Stimulated activated CD8-positive, alpha-beta memory T cell treated with anti-CD3 and anti-CD28 coated beads, Interleukin-7, amount 100 ng/mL, for 1 hour (primary cell): ENCODE measurements at places on chromosomes 2 and 18.

GRCh38 chr18:79944746-79945117, 6.7 kb downstream of the SLC66A2 start:
- no peak for DNase-seq

- no peak for DNase-seq
Measured at GRCh38 chr2:227617316-227618230, at the start of gene SCYGR4. SCYGR4 (plus strand) TSS chr2:227617498; CDS start chr2:227617498, 0 bp downstream.

DNA sequence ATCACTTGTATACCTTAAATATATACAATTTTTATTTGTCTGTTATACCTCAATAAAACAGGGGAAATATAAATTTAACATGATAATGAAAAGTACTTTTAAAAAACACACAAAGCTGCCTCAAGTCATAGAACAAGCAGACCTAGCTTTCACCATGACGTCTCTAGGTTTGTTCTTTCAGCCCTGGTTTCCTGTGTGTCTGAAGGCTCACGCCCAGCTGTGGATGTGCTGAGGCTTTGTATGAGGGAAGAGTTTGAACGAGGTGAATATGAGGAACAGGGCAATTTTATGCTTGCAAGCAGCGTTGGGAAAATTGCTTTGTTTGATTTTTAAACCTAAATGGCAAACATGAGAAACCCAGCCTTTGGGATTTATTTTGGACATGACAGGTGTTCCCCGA, 15.3 kb downstream of the SH3RF3 start:
- no peak for DNase-seq

- DNase-seq, result no peak
Measured at GRCh38 chr2:197215748-197216360, 94.7 kb downstream of the ANKRD44 start.

- no peak for DNase-seq
Measured at GRCh38 chr18:59769129-59769865, 72.1 kb upstream of the CCBE1 start.

GRCh38 chr18:45227001-45227742, 388.1 kb upstream of the SLC14A2 start:
- no peak for DNase-seq

DNA sequence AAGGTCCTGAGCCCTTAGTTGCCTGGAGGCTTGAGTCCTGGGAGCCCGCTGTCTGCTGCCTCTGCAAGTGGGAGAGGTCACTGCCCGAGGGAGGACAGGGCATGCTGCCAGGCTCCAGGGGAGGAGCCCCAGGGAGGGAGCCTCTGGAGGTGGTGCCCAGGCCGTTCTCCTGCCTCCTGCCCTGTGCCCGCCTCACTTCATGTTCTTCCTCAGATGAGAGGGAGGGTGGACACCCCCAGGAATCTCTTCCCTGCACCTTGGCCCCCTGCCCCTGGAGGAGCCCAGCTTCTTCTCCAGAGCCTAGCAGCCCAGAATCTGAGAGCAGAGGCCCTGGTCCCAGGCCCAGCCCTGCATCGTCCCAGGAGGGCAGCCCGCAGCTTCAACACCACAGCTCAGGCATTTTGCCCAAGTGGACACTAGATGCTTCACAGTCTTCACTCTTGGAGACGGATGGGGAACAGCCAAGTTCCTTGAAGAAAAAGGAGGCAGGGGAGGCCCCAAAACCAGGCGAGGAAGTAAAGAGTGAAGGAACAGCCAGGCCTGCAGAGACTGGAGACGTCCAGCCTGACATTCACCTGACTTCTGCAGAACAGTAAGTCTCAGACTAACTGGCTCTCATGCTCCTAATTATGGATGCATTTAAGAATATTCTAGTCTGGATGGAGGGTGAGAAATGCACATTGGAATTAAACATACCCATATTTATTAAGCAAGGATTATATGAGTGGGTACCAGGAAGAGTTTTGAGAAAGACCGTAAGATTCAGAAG, 12.1 kb downstream of the PSD4 start:
- no peak for DNase-seq

DNA sequence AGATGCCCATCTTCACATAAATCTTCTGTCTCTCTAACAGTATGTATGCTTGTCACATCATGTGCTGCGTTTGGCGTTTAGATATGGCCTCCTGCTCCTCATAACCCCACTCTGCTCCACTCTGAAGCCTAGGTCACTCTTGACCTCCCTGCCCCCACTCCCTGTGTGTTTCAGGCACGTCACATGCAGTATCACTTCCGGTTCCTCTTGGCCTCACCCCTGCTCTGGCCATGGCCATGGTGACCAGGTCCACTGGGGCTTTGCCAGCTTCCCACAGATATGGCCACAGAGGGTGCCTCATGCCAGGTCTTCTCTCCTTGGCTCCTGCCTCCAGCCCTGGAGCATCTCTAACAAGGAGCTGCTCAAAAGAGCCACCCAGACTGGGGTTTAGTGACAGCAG, 160.0 kb downstream of the RNF152 start:
- DNase-seq, result no peak

DNA sequence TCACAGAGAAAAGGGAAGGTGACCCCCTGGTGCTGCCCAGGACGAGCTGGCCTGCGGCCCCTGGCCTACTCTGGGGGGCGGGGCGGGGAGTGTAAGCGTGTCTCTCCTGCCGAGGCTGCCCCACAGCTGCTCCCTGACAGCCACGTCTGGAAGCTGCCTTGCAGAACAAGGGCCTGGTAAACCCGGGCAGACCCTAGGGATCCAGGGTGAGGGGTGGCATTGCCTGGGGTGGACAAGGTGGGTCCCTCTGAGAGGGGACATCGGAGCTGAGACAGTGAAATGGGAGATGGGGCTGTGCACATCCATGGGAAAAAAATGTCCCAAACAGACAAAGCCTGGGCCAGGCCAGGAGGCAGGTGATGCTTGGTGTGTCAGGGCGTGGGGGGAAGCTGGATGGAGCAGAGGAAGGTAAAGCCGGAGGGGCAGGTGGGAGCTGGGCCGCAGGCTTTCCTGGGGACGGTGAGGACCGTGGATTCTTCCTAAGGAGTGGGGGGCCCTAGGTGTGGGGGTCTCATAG, 66.0 kb upstream of the HDAC4 start:
- no peak for DNase-seq

DNA sequence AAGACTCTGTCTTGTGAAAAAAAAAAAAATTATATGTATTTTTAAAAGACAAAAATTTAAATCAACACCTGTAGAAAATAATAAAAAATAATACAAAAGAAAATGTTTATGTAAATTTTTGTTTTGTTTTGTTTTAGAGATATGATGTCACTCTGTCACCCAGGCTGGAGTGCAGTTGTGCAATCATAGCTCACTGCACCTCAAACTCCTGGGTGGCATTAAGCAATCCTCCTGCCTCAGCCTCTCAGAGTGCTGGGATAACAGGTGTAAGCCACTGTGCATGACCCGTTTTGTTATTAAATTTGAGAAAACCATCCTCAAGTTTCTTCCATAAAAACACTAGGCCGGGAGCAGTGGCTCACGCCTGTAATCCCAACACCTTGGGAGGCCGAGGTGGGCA, 56.2 kb upstream of the B3GNT7 start:
- no peak for DNase-seq

- no peak for DNase-seq
Measured at GRCh38 chr18:2032036-2032435, 539.3 kb downstream of the METTL4 start.

DNA sequence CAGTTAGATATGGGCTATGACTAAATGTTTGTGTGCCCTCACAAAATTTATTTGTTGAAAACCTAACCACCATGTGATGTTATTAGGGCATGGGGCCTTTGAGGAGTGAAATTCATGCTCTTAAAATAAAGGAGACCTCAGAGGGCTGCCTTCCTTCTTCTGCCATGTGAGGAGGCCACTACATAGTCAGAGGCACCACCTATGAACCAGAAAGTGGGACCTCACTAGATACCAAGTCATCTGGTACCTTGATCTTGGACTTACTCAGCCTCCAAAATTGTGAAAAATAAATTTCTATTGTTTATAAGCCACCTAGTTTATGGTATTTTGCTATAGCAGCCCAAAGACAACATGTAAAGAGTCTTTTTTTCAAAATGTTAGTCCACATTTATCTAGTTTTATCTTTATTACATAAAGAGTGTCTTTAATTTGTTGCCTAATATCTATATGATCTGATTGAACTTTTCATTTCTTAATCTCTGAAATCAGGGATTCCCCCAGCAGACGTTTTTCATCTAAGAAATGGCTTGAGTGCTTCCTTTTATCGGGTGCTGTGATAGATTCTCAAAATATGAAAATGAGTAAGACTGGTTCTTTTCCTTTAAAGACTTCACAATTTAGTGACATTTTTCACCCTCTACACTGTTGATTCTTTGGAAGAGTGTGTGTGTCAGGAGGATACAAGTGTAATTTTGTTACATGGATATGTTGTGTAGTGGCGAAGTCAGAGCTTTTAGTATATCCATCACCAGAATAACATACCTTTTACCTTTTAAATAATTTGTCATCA, 34.2 kb downstream of the PMS1 start:
- DNase-seq, result no peak

- DNase-seq, result no peak
Measured at GRCh38 chr2:176997074-176997791, 215.4 kb upstream of the HNRNPA3 start.

- DNase-seq, result no peak
Measured at GRCh38 chr2:167411367-167411766, 523.1 kb downstream of the XIRP2 start.

DNA sequence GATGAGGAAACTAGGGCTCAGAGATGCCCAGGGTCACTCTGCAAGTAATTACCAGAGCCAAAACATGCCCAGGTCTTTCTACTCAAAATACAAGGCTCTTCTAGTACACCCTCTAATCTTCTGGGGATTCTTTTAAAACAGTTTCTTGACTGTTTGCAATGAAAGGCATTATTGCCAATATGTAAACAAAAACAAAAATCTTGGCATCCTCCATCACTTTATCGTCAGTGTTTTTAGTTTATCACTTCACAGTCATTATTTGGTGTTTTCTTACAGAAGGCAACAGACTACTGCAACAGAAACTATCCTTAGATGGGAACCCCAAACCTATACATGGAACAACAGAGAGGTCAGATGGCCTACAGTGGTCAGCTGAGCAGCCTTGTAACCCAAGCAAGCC, 71.0 kb downstream of the KCTD18 start:
- no peak for DNase-seq

- DNase-seq, result no peak
Measured at GRCh38 chr2:95359031-95359430, 43.5 kb upstream of the FAHD2A start.

- DNase-seq, result no peak
Measured at GRCh38 chr18:37922162-37922561, 356.6 kb upstream of the CELF4 start.

DNA sequence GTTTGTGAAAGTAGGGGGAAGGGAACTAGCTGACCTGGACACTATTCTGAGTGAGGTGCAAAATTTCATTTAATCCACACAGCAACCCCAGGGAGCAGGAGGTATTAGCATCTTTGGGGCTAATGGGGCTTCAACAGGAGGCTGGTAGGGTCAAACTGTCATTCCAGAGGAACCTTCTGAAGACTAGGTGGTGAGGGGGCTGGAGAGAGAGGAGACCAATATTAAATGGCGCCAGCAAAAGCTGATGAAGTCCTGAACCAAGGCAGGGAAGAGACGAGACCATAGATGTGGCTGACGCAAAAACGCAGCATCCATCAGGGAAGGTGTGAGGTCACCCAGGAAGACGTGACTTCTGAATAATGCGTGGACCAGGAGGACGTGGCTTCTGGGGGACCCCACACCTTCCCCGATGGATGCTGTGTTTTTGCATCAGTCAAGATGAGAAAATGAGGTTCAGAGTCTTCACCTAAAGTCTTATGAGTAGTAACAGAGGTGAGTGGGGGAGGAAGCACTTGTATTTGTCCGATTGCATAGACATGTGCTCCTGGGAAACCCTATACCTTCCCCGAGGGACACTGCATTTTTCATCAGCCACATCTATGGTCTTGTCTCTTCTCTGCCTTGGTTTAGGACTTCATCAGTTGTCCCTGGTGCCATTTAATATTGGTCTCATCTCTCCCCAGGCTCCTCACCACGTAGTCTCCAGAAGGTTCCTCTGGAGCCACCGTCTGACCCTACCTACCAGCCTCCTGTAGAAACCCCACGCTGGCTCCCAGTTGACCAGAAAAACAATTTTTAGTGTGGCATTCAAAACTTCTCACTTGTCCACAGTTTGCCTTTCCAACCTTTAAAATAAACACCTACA, 188.6 kb downstream of the MYCN start:
- no peak for DNase-seq

DNA sequence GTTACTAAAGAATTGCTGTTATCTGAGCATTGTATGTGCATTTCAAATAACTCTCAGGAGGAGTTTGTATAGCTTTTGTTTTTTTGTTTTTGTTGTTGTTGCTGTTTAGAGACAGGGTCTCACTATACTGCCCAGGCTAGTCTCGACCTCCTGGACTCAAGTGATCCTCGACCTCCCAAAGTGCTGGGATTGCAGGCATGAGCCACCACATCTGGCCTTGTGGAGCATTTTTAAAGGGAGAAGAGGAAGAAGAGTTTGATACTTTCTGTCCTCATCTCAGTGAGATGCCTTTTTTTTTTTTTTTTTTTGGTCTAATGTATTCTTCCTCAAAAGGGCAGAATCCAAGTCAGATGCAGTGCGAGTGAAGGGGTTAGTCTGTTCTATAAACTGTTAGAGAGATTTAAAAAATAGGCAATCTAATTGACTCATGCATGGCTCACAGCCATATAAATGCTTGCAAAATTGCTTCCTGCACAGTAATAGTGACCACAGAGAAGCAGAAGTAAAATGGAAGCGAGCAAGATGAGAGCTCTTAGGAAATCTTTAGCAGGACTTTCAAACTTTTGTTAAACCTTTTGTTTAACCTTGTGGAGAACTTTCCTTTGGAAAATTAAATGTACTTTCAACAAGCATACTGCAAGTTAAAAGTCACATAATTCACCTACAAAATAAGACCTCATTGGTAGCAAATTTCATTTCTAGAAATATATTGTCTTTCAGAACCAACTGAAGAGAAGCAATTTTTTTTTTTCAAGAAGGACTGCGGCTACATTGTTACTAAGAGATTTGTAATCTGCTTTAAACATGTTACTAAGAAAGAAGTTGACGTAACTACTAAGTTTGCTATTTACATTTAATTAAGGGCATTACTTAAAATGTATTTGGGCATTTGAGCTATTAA, 52.3 kb upstream of the ROCK1 start:
- no peak for DNase-seq

- no peak for DNase-seq
Measured at GRCh38 chr2:10169581-10169980, 47.0 kb downstream of the RRM2 start.

GRCh38 chr2:172701250-172701649, 34.4 kb upstream of the RAPGEF4 start:
- DNase-seq, result no peak

DNA sequence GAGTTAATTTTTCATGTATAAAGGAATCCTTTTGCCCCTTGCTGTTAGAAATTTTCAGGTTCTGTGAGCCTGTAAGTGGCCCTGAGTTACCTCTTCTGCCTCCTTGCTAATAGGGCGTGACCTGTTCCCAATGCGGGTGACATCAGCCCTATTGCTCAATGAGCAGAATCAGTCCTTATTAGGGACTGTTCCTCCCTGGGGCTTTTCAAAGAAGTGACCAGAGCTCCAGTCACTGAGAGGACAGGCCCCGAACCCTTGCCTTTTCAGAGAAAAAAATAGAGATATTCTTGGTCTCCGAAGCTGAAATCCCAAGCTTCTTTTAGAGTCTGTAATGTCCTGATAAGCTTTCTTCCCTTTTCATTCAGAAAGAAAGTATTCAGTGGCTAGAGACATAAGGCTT, 8.2 kb upstream of the APOB start:
- DNase-seq, result no peak
